ENCODE measurements at places on chromosomes 1 and 21.

DNA sequence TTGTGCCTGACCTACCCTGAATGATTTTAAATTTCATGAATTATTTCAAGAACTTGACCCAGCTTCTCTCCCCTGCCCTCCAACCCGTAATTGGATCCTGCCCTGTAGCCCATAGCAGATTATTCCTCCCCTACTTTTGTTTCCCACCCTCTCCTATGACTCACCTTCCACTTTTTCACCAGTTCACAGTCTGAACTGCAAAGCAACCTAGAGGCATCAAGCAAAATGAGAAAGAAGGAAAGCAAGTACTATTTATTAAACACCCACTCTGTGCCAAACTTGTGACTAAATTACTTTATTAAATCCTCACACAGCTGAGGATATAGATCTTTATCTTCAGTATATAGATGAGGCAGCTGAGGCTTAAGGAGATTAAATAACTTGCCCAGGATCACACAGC is 20.7 kb upstream of the IKBKE start:
- DNase-seq: no peak

GRCh38 chr1:170696591-170697290 is 32.8 kb downstream of the PRRX1 start:
- DNase-seq: no peak

GRCh38 chr1:21097729-21098128 is 79.0 kb downstream of the EIF4G3 start:
- DNase-seq: no peak

DNA sequence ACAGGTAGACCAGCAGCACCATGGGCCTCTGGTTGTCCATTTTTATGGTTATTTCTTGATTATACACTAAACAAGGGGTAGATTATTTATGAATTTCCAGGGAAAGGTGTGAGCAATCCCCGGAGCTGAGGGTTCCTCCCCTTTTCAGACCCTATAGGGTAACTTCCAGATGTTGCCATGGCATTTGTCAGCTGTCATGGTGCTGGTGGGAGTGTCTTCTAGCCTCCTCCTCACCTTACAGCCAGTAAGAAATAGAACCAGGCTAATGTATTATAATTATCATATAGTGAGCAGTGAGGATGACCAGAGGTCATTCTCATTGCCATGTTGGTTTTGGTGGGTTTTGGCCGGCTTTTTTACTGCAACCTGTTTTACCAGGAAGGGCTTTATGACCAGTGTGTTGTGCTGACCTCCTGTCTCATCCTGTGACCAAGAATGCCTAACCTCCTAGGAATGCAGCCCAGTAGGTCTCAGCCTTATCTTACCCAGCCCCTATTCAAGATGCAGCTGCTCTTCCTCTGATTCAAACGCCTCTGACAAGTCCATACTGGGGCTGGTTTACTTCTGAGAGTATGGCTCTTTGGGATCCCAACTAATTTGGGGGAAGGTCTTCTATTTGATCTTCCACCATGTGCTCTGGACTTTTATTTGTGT is 13.5 kb upstream of the TINAGL1 start:
- no peak for DNase-seq

DNA sequence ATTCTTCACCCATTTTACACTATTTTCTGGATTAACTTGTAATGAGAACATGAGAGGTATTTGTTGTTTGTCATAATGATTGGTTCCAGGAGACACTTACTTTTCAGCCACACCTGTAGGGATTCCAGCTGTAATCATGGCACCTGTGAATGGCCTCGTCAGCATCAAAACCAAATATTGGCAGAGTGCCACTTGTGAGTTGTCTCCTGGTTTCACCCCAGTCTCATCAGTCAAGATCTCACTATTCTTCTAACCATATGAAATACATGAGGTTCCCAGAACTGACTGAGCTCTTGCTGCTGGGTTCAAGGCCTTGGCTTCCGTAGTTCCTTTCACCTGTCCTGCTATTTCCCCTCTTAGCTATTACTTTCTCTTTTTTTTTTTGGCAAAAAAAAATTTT is 246.6 kb upstream of the ADGRL2 start:
- DNase-seq: no peak

- no peak for DNase-seq
Observed at GRCh38 chr21:16837721-16838120, 675.1 kb upstream of the CXADR start.

- DNase-seq: no peak
Observed at GRCh38 chr1:81119319-81119718, 681.4 kb upstream of the ADGRL2 start.

GRCh38 chr1:25922971-25923552 is 16.8 kb upstream of the STMN1 start:
- DNase-seq: no peak

- no peak for DNase-seq
Observed at GRCh38 chr1:90154711-90155110, 159.8 kb downstream of the ZNF326 start.

- no peak for DNase-seq
Observed at GRCh38 chr1:237857455-237857854, 33.3 kb downstream of the ZP4 start.

- no peak for DNase-seq
Observed at GRCh38 chr1:56484695-56485094, 94.7 kb downstream of the PLPP3 start.

- no peak for DNase-seq
Observed at GRCh38 chr1:45594412-45594811, 10.6 kb downstream of the NASP start.

- DNase-seq: no peak
Observed at GRCh38 chr1:33130297-33130696, 49.3 kb downstream of the AZIN2 start.

- no peak for DNase-seq
Observed at GRCh38 chr1:3062616-3063378, 6.2 kb upstream of the PRDM16 start.

DNA sequence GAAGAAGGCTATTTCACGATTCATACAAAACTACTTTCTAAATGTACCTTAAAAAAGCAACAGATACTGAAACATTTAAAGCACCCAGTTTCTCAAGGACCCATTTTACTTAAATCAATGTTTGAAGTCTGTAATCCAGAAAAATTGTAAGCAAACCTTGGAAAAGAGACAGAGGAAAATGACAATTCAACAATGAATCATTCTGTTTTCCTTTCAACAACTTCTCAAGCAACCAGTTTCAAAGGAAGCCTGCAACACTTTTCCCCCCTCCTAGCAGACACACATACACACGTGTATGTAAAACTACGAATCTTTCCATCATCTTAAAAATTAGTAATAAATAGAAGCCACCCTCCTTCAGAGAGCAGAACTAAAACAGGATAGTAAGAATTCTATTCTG is 1.2 kb downstream of the RERE start:
- DNase-seq: no peak

DNA sequence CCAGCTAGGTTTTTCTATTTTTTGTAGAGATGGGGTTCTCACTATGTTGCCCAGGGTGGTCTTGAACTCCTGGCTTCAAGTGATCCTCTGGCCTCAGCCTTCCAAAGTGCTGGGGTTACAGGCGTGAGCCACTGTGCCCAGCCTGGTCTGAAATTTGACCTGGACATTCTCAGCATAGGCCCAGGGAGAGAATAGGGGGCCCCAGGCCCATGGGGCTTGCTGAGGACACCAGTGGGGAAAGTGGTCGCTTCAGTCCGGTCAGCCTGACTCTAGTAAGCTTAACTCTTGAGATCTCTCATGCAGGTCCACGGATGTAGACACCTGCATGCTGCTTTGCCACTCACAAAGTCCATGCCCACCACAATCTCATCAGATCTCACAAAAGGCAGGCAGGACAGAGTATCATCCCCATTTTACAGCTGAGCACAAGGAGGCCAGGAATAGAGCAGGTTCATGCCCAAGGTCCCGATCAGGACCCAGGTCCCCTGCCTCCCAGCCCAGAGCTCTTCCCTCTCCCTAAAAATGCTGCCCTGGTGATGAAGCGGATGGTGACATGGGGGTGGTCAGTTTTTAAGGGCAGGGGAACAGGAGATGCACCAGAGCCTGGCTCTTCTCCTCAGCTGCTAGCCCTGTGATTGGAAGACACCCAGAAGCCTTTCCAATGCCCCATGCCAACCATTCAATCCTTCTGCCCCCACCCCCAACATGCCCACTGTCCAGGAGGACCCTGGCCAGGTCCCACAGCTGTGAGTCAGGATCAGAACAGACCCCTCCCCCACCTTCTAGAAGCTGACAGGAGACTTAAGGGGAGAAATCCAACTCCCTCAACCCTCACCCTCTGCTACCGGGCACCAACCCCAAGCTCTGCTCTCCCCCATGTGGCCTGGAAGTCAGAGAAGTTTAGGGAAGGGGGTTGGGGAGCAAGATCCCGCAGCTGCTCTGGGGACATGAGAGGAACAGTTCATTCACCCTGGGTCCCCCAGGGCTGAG is 1.8 kb downstream of the FHL3 start:
- DNase-seq: no peak

GRCh38 chr1:198472119-198472518 is 68.4 kb downstream of the ATP6V1G3 start:
- DNase-seq: no peak

DNA sequence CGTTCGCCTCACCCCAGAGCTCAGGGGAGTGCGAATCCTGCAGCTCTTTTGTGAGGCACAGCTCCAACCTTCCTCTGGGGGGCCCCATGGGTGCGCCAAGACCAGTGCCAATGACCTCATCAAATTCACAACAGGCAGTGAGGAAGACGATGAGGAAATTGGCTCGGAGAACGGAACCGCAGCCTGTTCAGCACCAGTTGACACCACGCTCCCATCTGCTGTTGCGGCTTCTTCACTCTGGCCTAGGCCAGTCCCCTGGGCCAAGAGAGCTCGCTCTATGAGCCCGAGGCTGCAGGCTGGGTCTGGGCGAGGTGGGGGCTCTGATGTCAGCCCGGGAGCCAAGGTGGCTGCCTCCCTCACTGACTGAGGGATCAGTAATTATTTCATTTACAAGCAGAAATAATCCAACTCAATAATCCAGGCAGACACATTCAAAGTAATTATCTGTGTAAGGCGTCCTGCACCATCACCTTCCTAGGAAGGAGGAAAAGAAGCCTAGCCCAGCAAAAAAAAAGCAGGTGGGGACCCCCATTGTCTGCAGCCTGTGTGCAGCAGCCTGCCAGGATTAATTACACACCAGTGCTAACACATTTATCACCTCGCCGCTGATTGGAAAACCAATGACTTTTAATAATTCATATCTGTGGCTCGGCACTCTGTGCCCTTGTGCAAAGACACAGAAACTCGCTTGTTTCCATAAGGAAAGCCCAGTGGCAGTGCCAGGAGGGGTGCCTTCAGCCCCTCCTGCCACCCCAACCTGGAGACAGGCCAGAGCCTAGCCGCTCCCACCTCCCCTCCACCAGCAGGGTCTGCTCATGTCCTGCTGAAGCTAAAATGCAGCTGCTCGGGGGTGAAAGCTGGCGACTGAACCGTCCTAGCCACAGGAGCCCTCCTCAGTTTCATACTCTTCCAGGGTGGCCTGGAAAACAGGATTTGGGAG is 1.9 kb downstream of the PLEKHA6 start:
- no peak for DNase-seq

GRCh38 chr1:96075704-96076455 is 645.7 kb upstream of the PTBP2 start:
- DNase-seq: no peak

- DNase-seq: no peak
Observed at GRCh38 chr1:200128081-200128480, 100.6 kb downstream of the NR5A2 start.

DNA sequence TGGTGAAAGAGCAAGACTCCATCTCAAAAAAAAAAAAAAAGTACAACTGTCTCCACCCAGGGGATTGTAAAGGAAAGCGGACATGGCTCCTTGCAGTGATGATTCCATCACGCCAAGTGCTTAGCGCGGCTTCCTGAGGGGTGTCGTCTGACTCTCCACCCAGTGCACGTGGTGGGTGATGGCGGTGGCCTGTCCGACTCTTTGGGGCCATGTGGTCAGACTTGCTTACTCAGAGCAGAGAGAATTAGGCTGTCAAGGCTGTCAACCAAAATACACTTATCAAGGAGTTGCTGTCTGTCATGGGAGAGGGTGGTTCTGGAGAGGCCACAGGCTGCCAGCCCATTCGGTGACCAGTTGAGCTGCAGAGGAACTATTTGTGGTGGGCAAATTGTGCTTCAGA is 49.4 kb downstream of the PTPRF start:
- DNase-seq: no peak
